ENCODE measurements at places on chromosomes 5 and 9.

- DNase-seq: no peak
Observed at GRCh38 chr5:36403632-36404311, 102.1 kb upstream of the RANBP3L start.

DNA sequence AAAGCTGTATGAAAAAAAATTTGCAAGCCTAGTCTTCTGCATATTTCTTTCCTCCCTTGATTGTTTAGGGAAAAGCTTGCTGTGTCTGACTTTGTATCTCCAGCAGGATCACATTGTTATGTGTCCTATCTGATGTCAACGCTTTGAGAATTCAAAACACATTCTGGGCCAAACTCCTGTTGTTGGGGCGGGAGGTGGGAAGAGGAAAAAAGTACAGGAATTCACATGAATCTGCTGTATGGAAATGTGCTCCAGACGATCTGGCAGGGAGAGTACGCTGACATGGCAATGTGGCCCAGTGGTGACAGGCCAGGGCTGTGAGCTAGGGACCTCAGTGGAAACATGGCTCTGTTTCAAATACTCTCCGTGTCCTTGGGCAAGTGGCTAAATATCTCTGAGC is 87.4 kb upstream of the GNA14 start:
- no peak for DNase-seq

- no peak for DNase-seq
Observed at GRCh38 chr5:80076131-80077050, 41.2 kb downstream of the THBS4 start.

DNA sequence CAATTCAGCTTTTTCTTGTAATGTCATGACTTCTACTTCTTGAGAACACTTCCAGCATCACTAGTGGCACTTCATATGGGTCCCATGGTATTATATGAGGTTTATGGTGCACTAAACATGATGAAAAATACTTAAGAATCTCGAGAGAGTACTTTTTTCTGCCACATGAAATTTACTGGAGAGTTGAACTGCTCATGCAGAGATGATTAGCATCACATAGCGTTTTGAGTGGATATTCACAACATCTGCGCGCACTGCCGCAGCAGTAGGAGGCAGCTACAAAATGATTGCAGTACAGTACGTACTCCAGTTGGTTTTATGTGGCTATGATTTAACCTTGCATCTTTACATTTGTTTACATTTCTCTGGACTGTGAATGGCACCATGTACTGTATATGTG is 14.7 kb downstream of the RAD1 start:
- no peak for DNase-seq

- peak; percentile 31 for DNase-seq
Observed at GRCh38 chr9:133558191-133559126, 24.0 kb downstream of the ADAMTSL2 start.

- DNase-seq: no peak
Observed at GRCh38 chr5:7396713-7397454, 946 bp downstream of the ADCY2 start.

DNA sequence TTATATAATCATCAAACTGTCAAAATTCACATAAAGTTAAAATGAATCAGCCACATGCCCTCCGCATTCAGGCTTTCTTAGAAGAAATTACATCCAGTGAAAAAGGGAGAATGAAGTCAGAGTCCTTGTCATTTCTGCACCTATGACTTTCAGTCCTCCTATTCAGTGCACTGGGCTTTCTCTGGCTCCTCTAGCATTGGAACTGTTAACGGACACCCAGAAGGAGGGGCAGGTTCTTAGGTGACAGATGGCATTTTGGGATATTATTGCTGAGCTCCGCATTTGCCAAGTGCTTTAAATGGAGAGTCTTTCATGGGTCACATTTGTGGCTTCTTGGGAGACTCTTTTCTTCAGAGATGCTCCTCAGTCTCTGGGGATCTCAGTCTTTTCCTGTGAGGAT is 40.0 kb downstream of the ADAMTS19 start:
- DNase-seq: no peak

DNA sequence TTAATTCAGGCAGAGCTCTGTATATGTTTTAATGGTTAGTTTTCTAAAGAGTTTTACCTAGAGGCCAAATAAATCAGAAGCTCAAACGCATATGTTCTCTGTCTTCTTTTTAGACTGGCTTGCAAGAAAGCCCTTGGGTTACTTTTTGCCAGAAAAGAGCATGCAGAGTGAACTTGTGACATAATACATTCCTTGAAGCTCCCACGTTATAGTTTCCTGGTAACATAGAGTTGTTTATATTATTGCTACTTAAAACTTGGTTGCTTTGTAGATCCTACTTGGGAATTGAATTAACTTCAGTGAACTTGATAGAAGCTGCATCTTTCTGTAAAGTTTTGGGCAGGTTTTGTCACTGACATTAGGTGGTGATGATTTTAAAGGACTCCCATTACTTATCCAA is 102.9 kb downstream of the C9orf152 start:
- DNase-seq: no peak

GRCh38 chr9:108815156-108815555 is 40.6 kb downstream of the ACTL7B start:
- no peak for DNase-seq

DNA sequence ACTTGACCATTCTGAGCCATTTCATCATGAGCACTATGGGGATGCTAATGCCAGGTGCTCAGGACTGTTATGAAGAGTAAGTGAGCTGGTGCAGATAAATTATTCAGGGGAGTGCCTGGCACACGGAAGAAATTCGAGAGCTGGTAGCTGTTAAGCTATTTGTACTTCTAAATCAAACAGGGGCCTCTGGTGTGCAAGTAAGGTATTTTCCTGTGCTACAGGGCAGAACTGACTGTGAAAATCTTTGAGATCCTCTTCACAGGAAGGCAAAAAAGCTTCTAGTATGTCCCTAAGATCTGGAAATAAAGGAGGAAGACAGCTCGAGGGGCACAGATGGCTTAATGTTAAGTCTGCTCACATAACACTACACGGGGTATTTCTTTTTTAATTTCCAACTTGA is 106.3 kb upstream of the SPOCK1 start:
- no peak for DNase-seq

DNA sequence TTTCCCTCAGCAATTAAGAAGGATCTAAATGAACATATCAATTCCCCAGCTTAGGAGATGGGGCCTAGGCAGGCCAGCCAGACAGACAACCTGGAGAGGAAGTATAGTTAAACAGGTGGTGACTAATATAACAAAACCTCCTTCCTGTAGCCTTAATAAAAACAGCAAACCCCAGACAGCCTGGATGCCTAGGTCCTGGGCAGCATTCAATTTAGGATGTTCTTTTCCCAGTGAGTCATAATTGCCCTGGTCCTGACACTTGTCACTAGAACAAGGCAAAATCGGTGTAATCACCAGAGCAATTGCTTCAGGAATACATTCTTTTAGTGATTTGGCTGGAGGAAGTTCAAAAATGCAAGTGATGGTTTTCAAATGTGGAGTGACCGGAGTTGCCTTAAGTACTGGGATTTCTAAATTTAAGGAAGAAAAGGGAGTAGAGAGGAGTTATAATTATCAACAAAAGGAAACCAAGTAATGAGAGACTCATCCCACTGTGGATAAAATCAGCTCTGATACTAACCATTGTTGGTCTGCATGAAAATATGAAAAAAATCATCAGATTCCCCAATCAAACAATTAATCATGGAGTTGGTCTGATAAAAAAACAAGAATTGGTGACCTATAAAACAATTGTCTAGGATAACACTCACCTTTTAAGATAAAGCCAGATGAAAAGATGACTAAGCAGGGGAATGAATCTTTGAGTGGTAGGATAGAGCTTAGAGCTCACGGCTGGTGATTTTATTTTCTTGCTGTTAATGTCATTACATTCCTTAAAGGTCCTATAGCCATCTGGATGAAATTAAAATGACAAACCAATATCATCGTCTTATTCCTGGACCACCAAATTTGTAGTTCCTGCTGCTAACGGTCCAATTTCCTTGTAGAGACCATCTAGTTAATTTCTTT is 39.0 kb upstream of the TARS1 start:
- DNase-seq: no peak

- no peak for DNase-seq
Observed at GRCh38 chr5:82107267-82107666, 135.4 kb downstream of the ATG10 start.

- DNase-seq: no peak
Observed at GRCh38 chr5:68347536-68347935, 132.0 kb downstream of the PIK3R1 start.

- no peak for DNase-seq
Observed at GRCh38 chr5:114153833-114154232, 208.0 kb upstream of the KCNN2 start.

- DNase-seq: no peak
Observed at GRCh38 chr9:84677080-84677479, 7.6 kb downstream of the NTRK2 start.

DNA sequence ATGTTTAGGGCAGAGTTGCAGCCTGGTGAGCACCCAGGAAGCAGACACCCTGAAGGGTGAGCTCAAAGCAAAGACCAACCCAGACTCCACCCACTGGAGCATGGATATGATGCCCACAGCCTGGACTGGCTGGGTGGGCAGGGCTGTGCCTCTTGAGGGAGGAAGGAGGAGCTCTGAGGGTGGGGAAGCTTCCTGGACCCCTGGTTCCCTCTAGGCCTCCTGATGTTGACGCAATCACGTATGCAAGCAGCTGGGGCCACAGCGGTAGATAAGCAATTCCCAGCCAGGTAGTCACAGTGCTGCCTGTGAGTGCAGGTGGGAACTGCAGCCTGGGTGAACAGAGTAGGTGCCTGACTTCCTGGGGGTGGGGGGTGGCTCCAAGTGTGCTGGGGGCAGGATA is 271.5 kb downstream of the CDK5RAP2 start:
- DNase-seq: no peak

GRCh38 chr5:37696190-37697021 is 143.4 kb downstream of the GDNF start:
- no peak for DNase-seq
